ENCODE measurements at places on chromosomes 16 and 17.
A peak's percentile ranks its signal among the peaks of the same experiment; 100 is the strongest.

GRCh38 chr16:74743668-74744299 lies 30.8 kb downstream of the FA2H start:
- no peaks in the 10 kb centered on the region for H3K27me3 ChIP-seq
- no peak for DNase-seq
- H3K27ac ChIP-seq, result no peak overlapping the region
- no peak overlapping the region for H3K4me3 ChIP-seq
- H3K36me3 ChIP-seq, result no peaks in the 10 kb centered on the region

DNA sequence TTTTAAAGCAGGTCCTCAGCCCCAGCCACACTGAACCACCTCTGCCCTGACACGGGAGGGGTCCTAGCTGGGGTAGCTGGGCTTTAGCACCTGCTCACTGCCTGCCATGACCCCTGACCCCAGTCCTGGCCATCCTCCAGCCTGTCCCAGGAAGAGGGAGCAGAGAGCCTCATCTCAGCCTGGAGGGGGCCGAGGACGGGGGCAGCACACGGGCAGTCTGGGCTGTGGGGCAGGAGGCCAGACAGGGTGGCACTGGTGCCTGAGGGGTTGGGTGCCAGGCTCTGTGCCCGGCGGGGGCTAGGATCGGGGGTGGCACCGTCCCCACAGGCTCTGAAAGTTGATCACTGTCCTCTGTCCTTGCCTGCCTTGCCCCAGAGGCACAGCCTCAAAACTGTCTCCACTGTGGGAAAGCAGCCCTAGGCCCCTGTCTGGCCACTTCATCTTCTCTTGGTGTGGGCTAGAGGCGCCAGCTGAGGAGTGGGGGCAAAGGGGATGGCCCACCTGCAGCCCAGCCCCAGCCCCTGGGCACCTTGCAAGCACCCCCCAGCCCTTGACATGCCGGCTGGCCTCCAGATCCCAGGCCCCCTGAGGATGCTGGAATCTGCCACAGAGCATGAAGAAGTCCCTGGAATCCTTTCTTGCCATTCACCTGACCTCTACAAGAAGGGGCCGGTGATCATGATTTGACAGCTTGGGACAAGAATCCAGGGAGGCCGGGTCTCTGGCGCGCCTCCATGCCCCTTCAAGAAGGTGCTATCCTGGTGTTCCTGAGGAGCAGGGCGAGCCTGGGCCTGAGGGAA lies 15.7 kb downstream of the ENDOV start:
- H3K4me1 ChIP-seq, result peaks cover 7% of the 10 kb centered on the region
- no peak for DNase-seq
- no peaks in the 10 kb centered on the region for H3K27me3 ChIP-seq
- H3K4me3 ChIP-seq, result no peak overlapping the region
- H3K27ac ChIP-seq, result no peak overlapping the region
- no peaks in the 10 kb centered on the region for H3K36me3 ChIP-seq

GRCh38 chr16:57735755-57736418 lies at the start of gene KATNB1:
Gene KATNB1 (plus strand): TSS chr16:57735770. CDS start chr16:57737244, 1,474 bp downstream.
- DNase-seq, result no peak
- H3K36me3 ChIP-seq, result peaks cover 38% of the 10 kb centered on the region
- peaks cover 40% of the 10 kb centered on the region for H3K4me1 ChIP-seq
- H3K4me3 ChIP-seq, result peak within 1 kb of the TSS; percentile 80
- peak within 1 kb of the TSS; percentile 87 for H3K27ac ChIP-seq

GRCh38 chr16:29910819-29911675 lies 10.8 kb downstream of the ASPHD1 start:
- no peak for DNase-seq
- no peaks in the 10 kb centered on the region for H3K27me3 ChIP-seq
- H3K36me3 ChIP-seq, result peaks cover 26% of the 10 kb centered on the region
- no peak overlapping the region for H3K27ac ChIP-seq

DNA sequence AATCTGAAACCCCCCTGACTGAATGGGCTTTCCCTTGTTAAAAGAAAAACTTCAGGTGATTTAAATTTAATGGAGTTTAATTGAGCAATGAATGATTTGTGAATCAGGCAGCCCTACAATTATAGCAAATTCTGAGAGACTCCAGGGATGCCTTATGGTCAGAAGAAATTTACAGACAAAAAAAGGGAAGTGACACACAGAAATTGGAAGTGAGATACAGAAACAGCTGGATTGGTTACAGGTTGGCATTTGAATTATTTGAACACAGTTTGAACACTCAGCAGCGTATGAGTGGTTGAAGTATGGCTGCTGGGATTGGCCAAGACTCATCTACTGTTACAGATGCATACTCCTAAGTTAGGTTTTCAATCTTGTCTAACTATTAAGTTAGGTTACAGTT lies 19.0 kb upstream of the CPHXL start:
- no peak for DNase-seq
- H3K27ac ChIP-seq, result no peak overlapping the region
- no peaks in the 10 kb centered on the region for H3K4me1 ChIP-seq
- no peaks in the 10 kb centered on the region for H3K36me3 ChIP-seq
- H3K4me3 ChIP-seq, result no peak overlapping the region

All from DND-41 (cell line).